NCI-H510A treated with DMSO at 0.1 percent for 48 hours (cell line): ENCODE measurements at places on chromosomes 2 and 18.

- DNase-seq: no peak
Measured at GRCh38 chr2:21104030-21104660, 19.6 kb upstream of the TDRD15 start.

DNA sequence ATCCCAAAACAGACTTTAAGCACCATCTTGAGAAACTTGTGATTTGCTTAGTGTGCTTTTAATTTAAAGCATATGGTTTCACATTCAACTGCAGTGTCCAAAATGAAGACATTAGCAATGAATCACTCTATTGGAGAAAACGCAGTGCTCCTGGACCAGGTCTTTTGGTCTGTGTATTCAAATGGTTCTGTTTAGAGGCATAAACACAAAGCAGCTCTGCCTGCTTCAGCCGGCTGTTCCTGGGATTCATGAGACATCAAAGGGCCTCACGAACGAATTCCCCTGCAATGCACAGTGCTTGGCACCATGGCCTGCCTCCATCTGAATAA, 117.1 kb upstream of the SP5 start:
- no peak for DNase-seq

DNA sequence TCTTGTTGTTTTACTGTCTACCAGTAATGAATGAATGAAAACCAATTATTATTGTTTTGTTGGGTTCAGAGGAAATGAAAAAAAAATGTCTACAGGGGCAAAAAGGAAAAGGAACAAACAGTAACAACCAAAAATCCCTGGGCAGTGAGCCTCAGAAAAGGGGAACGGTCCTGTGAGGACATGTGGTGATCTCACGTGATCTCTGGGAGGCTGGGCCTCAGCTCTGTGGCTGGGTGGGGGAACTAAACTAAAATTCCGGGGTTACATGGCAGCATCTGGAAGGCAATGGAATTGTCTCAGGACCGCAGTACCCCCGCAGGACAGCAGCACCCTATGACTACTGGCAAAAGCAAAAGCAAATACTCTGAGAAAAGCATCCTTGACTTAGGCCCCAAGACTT, 80.1 kb downstream of the AFF3 start:
- DNase-seq: no peak

DNA sequence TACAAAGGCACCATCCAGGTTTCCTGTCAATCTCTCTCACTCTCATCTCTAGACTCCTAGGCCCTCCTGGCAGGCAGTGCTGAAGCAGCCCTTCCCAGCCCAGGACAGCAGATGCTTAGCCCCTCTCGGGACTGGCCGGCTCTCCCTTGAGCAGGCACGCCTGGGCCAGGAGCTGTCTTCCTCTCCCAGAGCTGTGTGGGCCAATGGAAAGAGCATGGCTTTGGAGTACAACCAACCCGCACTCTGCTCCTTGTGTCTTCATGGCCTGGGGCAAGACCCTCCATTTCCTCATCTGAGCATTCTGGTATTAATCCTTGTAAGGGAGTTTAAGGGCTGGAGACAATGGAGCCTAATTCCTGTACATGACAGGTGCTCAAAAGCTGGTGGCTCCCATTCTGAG, 97.2 kb downstream of the CAPN13 start:
- DNase-seq: no peak

DNA sequence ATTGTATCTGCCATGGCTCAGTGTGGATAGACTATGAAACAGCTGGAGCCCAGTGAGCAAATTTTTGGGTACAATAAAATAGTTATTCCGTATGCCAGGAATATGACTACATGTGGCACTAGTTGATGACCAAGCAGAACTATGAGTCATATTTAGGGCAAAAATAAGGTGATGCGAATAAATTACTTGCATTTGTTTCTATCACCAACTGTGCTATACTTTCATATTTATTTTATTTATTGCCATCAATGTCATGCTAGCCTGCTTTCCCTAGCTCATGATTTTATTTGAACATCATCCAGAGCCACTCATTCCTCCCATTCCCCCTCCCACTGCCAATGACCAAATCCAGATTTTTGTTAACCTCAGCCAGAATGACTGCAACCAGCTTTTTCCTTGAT, 13.3 kb upstream of the FAP start:
- no peak for DNase-seq

GRCh38 chr2:1837022-1837421, 92.7 kb upstream of the PXDN start:
- DNase-seq: peak; percentile 61
